ENCODE measurements at places on chromosomes 2 and 18. TPM values are rescaled to one million over a fixed set of nuclear protein-coding genes. Genes with fewer than 3 reads are reported as not detected.

- H3K4me1 ChIP-seq: no peaks in the 10 kb centered on the region
- no peaks in the 10 kb centered on the region for H3K36me3 ChIP-seq
These were observed 1109.7 kb downstream of the SOCS6 start for GRCh38 chr18:71398531-71398930.

- no peaks in the 10 kb centered on the region for H3K4me1 ChIP-seq
- no peak overlapping the region for H3K27ac ChIP-seq
- no peak overlapping the region for H3K4me3 ChIP-seq
- DNase-seq: no peak
- H3K27me3 ChIP-seq: no peaks in the 10 kb centered on the region
- H3K36me3 ChIP-seq: no peaks in the 10 kb centered on the region
These were observed 84.7 kb upstream of the ST6GAL2 start for GRCh38 chr2:106970471-106971261.

DNA sequence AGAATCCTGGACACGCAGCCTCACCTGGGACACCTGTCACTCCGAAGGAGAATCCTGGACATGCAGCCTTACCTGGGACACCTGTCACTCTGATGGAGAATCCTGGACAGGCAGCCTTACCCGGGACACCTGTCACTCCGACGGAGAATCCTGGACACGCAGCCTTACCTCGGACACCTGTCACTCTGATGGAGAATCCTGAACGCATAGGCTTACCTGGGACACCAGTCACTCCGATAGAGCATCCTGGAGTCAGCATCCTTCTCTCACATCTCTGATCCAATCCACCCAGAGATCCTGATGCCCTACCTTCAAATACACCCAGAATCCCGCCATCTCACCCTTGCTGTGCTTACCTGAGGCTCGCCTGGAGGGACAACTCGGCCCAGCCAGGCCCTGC, 154.9 kb downstream of the NDUFA10 start:
- no peak overlapping the region for H3K27ac ChIP-seq
- no peaks in the 10 kb centered on the region for H3K27me3 ChIP-seq
- H3K4me1 ChIP-seq: no peaks in the 10 kb centered on the region
- DNase-seq: no peak

- no peak for DNase-seq
- no peaks in the 10 kb centered on the region for H3K27me3 ChIP-seq
- H3K4me3 ChIP-seq: no peak overlapping the region
- no peaks in the 10 kb centered on the region for H3K4me1 ChIP-seq
- H3K27ac ChIP-seq: no peak overlapping the region
These were observed 686.7 kb downstream of the TMEM182 start for GRCh38 chr2:103448495-103448894.

DNA sequence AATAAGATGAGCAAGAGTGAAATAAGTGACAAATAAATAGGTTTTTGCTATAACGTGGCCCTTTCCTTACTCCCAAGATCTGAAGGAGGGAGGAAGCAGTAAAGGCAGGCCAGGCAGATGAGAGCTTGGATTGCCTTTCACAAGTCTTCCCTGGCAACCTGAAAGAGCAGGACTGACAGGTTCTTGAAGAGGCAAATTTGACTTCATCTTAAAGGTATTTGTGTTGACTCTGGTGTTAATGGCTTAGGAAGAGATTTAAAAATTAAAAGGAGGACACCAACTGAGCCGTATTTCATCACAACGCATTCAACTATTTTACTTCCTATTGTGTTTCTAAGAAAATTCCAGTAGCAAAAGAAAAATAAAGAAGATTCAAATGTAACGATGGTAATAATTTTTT, 3.2 kb downstream of the STRN start:
- no peak overlapping the region for H3K27ac ChIP-seq
- H3K36me3 ChIP-seq: no peaks in the 10 kb centered on the region
- no peak for DNase-seq

GRCh38 chr18:42675810-42676209, 439.7 kb downstream of the RIT2 start:
- H3K4me1 ChIP-seq: no peaks in the 10 kb centered on the region
- H3K27me3 ChIP-seq: no peaks in the 10 kb centered on the region
- H3K4me3 ChIP-seq: no peak overlapping the region
- H3K27ac ChIP-seq: no peak overlapping the region
- H3K36me3 ChIP-seq: no peaks in the 10 kb centered on the region
- no peak for DNase-seq

DNA sequence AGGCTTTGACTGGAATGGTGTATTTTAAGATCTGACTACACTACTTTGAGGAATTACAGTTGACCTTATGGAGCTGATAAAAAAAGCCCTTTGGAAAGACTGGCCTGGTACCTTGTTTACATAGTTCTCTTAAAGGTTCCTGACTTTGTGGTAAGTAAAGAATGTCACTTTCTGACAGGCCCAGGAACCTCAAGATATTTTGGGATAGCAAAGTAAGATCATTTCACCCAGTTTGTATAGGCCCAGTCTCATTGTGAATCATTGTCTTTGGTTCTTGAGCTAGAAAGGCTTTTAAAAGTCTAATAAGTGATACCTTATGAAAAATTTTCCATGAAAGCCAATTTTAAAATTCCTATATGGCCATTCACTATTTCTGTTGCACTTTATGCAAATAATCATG, 316.3 kb upstream of the LRRTM4 start:
- H3K36me3 ChIP-seq: no peaks in the 10 kb centered on the region
- no peak overlapping the region for H3K4me3 ChIP-seq
- no peaks in the 10 kb centered on the region for H3K27me3 ChIP-seq
- no peaks in the 10 kb centered on the region for H3K4me1 ChIP-seq
- no peak for DNase-seq

- peaks cover 64% of the 10 kb centered on the region for H3K36me3 ChIP-seq
- H3K4me3 ChIP-seq: no peak overlapping the region
- H3K27me3 ChIP-seq: no peaks in the 10 kb centered on the region
- no peak for DNase-seq
- no peak overlapping the region for H3K27ac ChIP-seq
- no peaks in the 10 kb centered on the region for H3K4me1 ChIP-seq
These were observed 79.4 kb upstream of the FAM117B start for GRCh38 chr2:202555356-202555755.

DNA sequence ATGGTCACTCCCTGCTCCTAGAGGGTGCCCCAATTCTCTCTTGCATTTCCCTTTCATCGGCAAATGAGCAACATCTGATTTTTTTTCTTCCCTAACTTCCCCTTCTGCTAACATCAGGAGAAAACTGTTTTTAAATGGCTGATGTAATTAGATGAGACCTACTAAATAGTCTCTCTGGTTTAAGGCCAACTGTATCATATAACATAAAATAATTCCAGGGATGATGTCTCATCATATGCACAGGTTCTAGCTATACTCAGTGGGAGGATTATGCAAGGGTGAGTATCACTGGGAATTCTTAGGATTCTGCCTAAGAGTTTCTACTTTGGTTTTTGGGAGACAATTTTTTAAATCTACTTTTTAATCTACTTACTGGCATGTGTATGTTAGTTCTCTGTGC, 193.4 kb downstream of the PARD3B start:
- H3K4me3 ChIP-seq: no peak overlapping the region
- H3K27ac ChIP-seq: no peak overlapping the region
- H3K27me3 ChIP-seq: no peaks in the 10 kb centered on the region
- H3K36me3 ChIP-seq: no peaks in the 10 kb centered on the region
- no peak for DNase-seq
- H3K4me1 ChIP-seq: no peaks in the 10 kb centered on the region

GRCh38 chr2:42841344-42841743, 49.0 kb upstream of the HAAO start:
- no peak overlapping the region for H3K27ac ChIP-seq
- H3K27me3 ChIP-seq: no peaks in the 10 kb centered on the region
- no peaks in the 10 kb centered on the region for H3K36me3 ChIP-seq
- DNase-seq: peak; percentile 31
- H3K4me1 ChIP-seq: peaks cover 14% of the 10 kb centered on the region

DNA sequence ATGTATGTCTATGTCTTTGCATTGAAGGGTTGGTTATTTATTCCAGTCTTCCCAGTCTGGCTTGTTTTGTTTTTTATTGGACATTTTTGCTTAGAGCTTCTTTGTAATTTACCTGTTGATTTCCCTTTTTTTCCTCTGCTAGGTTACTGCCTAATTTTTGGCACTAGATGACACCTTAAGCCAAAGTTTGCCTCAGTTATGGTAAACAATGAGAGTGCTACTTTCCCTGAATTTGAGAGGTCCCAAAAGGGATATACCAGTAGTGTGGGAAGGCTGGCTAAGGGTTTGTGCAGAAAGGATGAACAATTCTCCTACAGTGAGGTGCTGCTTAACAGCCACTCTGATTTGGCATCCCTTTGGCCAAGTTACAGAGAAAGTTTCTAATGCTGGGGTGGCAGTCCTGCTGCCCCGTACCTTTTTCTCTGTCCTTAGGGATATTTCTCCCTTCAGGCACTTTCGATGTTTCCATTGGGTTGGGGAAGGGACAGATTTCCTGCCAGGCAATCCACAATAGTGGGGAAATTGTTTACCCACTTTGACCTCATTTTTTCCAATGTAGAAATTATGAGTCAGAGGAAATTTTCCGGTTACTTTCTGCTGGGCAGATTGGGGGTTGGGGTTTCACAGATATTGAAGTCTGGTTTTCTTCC, 354.9 kb downstream of the PTPRM start:
- peak overlapping the region; percentile 15 for H3K27ac ChIP-seq
- no peaks in the 10 kb centered on the region for H3K36me3 ChIP-seq

DNA sequence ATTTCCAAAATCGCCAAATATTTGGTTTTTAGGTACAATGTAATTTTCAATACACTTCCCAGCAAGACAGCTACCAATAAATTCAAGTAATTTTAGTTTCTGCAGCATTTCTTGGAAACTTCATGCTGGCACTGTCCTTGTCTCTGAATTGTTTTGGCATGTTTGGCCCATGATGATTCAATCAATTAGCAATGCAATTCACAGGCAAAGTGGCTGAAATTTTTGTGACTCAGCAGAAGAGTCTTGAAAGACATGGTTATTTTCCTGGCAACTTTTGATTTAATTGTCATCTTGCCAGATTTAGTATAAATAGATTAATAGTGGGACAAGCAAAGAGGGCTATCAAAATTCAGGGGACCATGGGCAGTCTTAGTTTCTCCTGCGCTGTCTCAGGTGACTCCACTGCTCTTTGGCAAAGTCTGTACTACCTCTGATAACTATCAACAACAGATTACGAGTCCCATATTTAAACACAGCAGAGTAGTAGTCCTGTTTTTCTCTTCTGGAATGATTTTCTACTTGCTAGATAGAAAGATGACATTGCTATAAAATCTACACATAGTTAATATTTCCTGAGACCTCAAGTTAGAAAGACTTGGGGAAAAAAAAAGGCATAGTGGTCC, 88.9 kb upstream of the CYP26B1 start:
- H3K4me3 ChIP-seq: no peak overlapping the region
- DNase-seq: no peak
- H3K4me1 ChIP-seq: peaks cover 4% of the 10 kb centered on the region
- no peaks in the 10 kb centered on the region for H3K36me3 ChIP-seq
- no peaks in the 10 kb centered on the region for H3K27me3 ChIP-seq

DNA sequence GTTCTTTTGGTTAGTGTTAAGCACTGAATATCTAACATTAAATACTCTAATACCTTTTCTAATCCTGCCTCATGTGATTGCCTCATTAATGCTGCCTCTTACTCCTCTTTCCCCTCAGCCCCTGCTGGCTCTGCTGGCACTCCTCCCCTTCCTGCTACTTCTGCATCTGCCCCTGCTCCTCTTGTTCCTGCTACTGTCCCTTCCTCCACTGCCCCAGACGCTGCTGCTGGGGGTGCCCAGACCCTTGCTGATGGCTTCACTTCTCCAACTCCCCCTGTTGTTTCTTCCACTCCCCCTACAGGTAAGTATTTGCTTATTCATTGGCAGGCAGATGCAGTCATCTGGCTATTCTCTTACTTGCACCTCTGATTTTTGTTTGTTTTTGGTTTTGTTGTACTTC, 68.5 kb downstream of the ABI2 start:
- H3K27me3 ChIP-seq: no peaks in the 10 kb centered on the region
- no peaks in the 10 kb centered on the region for H3K4me1 ChIP-seq
- H3K27ac ChIP-seq: no peak overlapping the region
- no peak overlapping the region for H3K4me3 ChIP-seq
- H3K36me3 ChIP-seq: peaks cover 29% of the 10 kb centered on the region

- H3K27me3 ChIP-seq: no peaks in the 10 kb centered on the region
- H3K4me3 ChIP-seq: no peak overlapping the region
- no peak for DNase-seq
These were observed 39.2 kb downstream of the MREG start for GRCh38 chr2:215973954-215974699.

The UGT1A3 gene
- not detected for total RNA-seq

The NFATC1 gene
- total RNA-seq: 16.6 TPM

The LOXHD1 gene
- 2.7 TPM for total RNA-seq

The HOXD12 gene
- total RNA-seq: not detected

The HMSD gene
- total RNA-seq: 2.1 TPM

The PFN4 gene
- 1.5 TPM for total RNA-seq

The FIGN gene
- 6.5 TPM for total RNA-seq

The CABYR gene
- total RNA-seq: 1.1 TPM

The TMEM198 gene
- total RNA-seq: 2.9 TPM

The MAL gene
- 21.2 TPM for total RNA-seq
